ENCODE measurements at places on chromosomes 12 and 14.
A peak's percentile ranks its signal among the peaks of the same experiment; 100 is the strongest.

GRCh38 chr12:113231235-113232088, 10.2 kb downstream of the TPCN1 start:
- DNase-seq: no peak

DNA sequence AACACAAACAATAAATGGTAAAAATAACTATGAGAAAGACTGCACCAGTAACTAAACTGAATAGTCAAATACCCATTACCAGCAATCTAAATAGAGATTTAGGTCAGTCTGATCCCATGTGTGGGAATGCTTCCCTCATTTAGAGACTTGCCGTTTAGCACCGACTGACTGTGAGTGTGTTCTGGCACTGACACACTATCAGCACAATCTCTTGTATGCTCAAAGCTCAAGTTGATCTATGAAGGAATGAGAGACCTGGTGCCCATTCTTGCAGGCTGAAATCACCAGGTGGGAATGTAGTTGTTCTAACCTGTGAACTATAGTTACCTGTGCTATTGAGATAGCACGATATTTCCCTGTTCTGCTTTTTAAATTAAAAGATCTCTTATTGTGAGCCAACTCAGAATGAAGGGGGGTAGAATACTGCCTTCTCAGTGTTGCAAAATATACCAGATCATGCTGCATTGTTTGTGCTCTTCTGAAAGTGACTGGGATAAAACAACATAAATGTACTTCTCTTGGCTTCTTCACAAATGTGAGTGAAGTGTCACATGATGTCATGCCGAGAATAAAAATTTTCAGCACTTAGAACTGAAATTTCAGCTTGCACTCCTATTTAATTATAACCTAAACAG, 99.6 kb downstream of the LIN7A start:
- DNase-seq: no peak

DNA sequence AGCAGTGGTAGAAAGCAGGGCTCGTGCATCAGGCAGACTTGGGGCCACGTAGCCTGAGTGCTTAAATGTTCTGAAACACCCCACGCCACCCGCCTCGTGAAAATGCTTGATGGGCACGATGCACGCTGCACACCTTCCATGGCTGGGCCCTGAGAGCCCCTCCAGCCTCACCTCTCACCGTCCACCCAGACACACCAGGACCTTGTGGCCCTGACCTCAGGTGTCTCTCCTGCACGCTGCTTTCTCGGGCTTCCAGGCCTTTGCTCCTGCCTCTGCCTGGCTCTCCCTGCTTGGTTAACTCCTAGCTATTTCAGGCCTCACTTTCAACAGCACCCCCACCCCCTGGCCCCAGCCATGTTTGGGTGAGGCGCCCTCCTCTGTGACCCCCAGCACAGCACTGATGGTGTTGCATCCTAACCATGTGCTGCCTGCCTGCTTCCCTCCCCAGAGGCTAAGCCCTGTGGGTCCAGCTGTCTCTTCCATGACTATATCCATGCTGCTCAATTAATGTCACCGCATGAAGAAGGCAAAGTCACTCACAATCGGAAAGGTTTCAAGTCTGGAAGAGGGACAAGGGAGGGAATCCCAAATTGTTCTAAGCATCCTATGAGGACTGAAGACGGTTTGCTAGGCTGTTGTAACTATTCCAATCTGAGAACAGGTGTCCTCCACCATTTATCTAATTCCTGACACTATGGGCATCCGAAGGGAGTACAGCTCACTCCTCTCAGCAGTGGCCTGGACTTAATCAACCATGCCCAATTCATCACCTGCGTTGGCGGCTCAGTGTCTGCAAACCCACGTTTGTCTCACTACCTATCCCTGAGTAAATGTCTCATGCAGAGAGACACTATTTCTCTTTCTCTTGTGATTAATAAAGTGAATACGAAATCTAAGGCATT, 82.2 kb downstream of the CCDC88C start:
- no peak for DNase-seq

DNA sequence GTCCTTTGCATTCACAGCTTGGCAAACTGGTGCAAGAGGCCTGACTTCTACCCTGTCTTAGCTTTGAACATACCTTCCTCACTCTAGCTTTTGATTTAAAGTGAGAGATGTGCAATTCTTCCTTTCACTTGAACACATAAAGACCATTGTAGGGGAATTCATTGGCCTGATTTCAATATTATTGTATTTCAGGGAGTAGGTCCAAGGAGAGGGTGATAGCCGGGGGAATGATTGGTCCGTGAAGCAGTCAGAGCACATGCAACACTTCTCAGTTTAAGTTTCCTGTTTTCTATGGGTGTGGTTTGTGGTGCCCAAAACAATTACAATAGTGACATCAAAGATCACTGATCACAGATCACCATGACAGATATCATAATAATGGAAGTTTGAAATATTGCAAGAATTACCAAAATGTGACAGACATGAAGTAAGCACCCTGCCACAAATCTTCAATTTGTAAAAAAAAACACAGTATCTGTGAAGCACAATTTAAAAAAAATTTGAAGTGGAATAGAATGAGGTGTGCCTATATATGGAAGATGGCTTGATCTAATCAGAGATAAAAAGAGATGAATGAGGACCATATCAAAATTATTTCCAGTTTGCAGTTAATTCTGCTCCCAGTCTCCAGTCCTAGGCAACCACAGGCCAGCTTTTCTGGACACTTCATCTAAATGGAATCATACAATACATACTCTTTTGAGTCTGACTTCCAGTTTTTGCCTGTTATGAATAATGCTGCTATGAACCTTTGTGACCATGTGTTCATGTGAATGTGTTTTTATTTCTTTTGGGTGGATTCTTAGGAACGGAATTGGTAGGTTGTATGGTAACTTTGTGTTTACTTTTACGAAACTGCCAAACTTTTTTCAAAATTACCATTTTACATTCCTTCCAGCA, 23.2 kb downstream of the BORCS5 start:
- no peak for DNase-seq

GRCh38 chr12:124395986-124396385, 101.1 kb downstream of the RFLNA start:
- DNase-seq: no peak

- no peak for DNase-seq
Measured at GRCh38 chr12:56990648-56991318, 15.6 kb downstream of the ZBTB39 start.

- DNase-seq: no peak
Measured at GRCh38 chr12:39145175-39145999, 240.0 kb upstream of the CPNE8 start.

GRCh38 chr14:50058113-50058512, 58.3 kb downstream of the VCPKMT start:
- no peak for DNase-seq

DNA sequence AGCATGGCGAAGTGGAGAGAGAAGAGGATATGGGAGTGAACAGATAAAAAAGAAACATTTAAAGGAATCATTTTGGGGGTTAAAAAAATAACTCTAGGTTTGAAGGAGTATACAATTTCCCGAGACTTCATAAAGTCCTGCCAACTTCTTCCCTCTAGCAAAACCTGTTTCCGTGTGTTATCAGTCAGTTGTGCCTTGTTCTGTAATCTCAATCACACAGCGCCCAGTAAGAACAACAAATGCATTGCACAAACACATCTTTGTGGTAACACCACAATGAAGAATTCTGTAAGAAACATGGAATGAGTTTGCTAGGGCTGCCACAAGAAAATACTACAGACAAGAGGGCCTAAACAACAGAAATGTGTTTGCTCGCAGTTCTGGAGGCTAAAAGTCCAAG, 144.7 kb upstream of the FUT8 start:
- no peak for DNase-seq

DNA sequence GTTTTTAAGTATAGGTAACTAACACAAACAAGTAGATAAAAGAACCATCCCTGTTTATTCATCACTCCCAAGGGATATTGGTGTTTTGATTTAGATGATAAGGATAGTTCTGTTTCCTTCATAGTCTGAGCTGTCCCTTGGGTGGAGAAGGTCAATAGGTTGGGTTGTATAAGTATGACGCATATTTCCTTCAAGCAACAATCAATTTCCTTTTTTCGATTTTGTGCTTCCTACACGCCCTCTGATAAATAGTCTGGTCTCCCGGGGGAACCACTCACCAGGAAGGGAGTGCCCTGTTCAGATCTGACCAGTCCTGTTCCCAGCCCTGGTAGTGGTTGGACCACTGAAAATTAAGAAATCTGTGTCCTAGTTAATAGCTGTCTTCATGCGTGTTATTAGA, 378.8 kb upstream of the FAR2 start:
- DNase-seq: no peak

- no peak for DNase-seq
Measured at GRCh38 chr12:55702861-55703260, 4.8 kb downstream of the ITGA7 start.

GRCh38 chr12:95216711-95217376, 423 bp downstream of the FGD6 start:
- DNase-seq: peak; percentile 68

- DNase-seq: peak; percentile 86
Measured at GRCh38 chr12:12704593-12705230, 8.7 kb upstream of the GPR19 start.

DNA sequence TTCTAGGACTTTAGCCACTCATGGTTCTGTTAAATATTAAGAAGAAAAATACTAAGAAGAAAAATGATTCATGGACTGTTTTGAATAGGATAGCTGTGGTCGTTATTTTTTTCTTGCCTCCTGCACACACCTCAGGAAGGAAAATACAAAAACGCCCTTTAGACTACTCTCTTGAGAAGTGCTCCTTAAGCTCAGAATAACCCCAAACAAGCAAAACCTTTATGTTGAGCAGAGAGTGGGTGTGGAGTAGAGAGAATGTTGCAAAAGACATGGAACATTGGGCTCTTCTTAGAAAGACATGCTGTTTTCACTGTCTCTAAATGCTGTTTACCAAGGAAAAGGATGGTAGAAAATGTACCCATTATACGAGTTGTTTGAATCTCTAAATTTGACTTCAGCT, 140.3 kb downstream of the LMNTD1 start:
- DNase-seq: no peak

DNA sequence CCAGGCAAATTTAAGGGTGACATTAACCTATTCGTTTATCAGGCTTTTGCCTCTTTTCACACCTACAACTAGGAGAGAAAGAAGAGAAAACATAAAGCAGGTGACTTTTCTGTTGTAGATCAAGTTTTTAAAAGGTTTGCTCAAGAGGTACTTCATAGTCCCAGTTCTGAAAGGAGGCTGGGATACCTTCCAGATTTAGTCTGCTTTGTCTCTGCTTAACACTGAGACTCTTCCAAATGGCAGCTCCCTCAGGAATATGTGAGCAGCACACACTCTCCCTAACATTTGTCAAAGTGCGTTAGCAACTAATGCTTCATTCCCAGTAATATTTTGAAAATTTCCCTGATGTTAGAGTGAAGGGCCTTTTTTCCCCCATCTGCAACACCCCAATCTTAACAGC, 133.7 kb upstream of the RASSF8 start:
- DNase-seq: no peak

Data from NCI-H1105 (cell line).